ENCODE measurements at places on chromosomes 6 and 20.

DNA sequence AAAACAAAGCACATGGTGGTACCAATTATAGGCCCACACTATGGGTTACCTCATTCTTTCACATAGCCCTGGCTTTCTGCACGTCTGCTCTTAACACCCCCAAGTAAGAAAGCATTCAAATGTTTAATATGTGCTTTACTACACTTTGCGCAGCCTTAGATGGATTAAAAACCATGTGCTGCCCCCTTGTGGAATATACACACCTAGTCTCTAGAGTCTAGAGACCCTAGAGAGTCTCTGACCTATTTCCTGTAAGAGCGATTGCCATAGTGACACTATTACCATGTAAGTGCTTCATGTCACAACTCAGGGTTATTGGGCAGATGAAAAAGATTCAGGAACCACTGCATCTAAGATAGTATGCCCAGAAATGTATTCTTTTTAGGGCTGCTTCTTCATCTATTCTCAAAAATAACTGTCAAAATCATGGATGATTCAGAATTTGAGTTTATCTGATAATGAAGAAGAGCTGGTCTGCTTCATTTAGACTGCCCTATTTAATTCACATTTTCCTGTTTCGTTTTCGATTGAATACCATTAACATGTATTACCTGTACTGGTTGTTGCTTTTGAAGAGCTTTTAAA lies 186.3 kb downstream of the ADGB start:
- peak; percentile 41 for DNase-seq

GRCh38 chr6:144334150-144334708 lies 49.1 kb downstream of the UTRN start:
- DNase-seq, result no peak

GRCh38 chr6:108078191-108078590 lies 3.6 kb upstream of the OSTM1 start:
- no peak for DNase-seq

GRCh38 chr6:15460110-15460727 lies 202.6 kb downstream of the DTNBP1 start:
- DNase-seq, result no peak

DNA sequence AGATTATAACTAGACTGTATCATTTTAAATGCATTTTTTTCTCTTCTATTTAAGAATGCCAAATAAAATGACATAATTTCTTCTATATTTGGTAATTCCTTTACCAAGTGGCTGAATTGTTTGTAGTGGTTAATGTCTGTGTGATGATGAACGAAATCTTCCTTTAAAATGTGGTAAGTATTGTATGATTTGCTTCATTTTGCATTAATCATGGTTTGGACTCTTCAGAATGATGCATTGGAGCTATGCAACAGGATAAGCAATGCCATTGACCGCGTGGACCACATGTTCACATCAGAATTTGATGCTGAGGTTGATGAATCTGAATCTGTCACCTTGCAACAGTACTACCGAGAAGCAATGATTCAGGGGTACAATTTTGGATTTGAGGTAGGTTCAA lies 99.6 kb downstream of the MAP3K4 start:
- no peak for DNase-seq

GRCh38 chr6:17884498-17885478 lies 102.6 kb downstream of the KIF13A start:
- DNase-seq, result peak; percentile 19

GRCh38 chr6:38057994-38058393 lies 238.5 kb downstream of the ZFAND3 start:
- peak; percentile 78 for DNase-seq

DNA sequence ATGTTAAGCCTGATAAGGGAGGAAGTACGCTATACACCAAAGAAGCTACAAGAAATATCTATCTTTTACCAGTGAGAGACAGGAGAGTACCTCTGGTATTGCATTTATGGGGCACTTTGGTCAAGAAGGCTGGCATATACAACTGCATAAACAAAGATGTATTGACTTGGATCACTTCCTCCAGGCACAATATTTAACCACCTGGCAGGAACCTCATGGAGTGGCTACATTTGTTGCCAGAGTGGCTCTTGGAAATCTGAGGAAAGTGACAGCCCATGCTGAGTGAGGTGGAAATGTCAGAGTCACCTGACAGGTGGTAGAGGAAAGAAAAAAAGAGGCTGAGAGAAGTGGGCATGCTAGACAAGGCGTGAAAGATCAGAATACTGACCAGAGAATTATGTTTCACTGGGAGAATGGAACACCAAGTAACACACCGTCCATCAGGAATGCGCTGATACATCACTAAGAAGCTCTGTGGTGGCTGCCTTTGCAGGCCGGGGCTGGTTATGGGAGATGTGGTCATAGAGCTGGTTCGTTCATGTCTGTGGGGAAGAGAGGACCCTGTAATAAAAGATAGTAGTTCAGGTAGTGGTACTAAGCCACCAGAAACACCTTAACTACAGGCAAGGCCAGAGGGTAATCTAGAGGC lies 61.4 kb upstream of the UFL1 start:
- no peak for DNase-seq

DNA sequence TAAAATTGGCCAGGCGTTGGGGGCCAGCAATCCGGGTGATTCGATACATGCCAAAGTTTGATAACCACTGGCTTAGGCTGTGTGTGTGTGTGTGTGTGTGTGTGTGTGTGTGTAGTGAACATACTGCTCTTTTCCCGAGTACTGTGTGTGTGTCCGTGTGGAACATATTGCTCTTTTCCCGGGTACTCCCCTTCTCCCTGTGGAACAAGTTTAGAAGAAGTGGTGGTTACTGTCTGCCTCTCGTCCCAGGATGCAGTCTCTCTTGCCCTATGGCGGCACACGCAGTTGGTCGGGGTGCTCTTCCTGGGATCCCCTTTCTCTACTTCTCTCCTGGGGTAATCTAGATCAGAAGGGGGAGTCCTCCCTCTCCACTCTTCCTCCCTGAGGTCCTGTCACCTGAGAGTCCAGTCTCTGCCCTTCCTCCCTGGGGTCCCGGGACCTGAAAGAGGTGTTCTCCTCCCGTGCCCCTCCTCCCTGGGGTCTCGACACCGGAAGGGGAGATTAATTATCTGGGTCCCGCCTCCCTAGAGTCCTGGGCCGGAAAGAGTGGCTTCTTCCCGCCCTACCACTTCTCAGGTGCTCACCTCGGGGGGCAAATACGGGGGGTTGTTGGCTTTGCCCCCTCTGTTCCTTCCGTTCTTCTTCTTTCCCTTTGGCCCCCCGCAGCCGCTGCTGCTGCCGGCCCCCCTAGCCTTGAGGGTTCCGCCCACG lies 516 bp downstream of the GTPBP2 start:
- DNase-seq, result peak; percentile 34

- peak; percentile 16 for DNase-seq
These were observed 20.4 kb downstream of the VNN1 start for GRCh38 chr6:132693478-132693877.

- DNase-seq, result no peak
These were observed 24.4 kb upstream of the BNIP5 start for GRCh38 chr6:36361071-36361470.

- peak; percentile 73 for DNase-seq
These were observed 4.3 kb downstream of the GABBR1 start for GRCh38 chr6:29628419-29629281.

GRCh38 chr20:43835944-43836508 lies 78.6 kb upstream of the TOX2 start:
- DNase-seq, result no peak

GRCh38 chr6:79094938-79095337 lies 16.9 kb upstream of the PHIP start:
- no peak for DNase-seq

GRCh38 chr6:19121521-19121920 lies 715.6 kb upstream of the ID4 start:
- no peak for DNase-seq

GRCh38 chr6:25022140-25022553 lies 86.4 kb upstream of the RIPOR2 start:
- peak; percentile 77 for DNase-seq

DNA sequence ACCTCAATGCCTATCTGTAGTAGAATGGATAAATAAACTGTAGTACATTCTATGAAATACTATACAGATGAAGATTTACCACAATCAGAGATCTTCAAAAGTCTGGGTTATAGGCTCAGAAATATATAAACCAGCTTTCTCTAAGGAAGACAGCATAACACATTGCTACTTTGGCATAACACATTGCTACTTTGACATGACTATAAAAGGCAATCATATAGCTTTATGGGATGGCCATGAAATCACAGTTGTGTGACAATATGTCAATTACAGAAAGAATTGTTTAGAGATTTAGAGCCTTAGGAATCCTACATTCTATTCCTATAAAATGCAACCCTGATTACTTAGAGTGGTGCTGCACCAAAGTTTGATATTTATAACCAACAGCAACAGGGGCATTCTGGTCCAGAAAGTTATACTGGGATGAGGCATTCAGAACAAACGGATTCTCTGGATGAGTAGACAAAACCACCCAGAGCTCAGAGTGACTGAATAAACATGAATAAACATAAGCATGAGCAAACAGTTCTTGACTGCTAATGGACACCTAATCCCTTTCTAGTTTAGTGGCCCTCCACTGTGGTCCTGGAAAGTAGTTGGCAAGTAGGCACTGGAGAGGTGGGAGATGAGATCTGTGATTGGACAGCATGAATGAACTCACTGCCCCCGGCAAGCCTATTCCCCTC lies 12.0 kb downstream of the TTI1 start:
- DNase-seq, result peak; percentile 53

DNA sequence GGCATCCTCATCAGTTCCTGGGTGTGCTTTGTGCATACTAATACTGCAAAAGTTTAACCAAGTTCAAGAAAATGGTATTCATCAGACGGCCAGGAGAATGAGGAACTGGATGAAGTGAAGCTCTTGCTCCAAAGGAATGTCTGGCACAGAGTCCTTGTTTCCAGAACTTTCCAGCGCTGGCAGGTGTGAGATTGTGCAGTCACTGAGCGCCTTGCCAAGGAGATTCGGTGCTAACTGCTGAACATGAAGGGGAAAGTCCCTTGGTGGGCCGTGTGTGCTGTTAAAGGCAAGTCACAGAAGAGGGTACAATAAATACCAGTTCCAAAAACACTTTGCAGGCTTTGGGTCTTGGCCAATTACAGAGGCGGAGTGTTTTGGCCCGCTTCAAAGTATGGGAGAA lies 262.3 kb upstream of the SOX4 start:
- DNase-seq, result no peak

DNA sequence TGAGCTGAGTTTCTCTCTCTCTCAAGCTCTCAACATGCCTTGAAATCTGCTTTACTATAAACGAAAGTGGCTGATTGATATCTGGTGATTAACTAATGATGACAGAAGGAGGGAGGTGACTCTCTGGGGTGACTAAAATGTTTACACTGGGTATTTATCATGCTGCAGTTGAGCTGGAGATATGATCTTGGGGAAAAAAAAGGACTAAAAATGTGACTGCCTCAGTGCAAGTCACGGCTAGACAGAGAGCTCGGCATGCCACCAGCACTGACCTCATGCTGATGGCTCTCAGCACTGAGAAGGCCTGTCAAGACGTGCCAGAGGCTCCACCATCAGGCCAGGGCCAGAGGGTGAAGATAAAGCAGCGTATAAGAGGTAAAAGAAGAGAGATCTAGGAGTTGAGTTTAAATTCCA lies 103.1 kb upstream of the SPACA1 start:
- DNase-seq, result peak; percentile 36

DNA sequence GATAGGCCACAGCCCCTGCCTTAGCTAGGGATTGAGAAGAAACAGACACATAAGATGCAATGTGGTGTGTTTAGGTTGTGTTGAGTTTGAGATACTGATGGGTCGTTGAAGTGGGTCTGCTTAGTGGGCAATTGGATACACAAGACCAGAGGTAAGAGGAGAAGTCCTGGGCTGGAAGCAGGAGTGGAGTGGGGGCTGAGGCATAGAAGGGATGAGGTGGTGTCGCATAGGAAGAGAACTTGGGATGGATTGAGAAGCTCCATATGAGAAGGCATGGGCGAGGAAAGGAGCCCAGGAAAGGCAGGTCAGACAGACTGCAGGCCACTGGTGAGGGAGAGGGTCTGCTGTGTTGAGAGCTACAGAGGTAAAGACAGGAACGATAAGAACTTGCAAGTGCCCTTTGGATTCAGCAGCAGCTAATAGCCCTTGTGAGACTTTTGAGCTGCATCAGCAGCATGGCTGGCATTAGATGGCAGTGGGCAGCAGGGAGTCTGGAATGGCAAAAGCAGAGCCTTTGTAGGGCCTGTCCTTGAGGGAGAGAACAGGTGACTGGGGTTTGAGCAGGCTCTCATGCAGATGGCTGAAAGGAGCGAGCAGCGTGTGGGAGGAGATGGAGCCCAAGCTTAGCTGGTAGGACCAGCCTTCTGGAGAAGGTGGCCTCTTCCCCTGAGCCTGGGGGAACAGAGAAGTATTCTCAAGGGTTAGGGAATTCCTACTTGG lies 33.2 kb downstream of the PLCG1 start:
- no peak for DNase-seq

GRCh38 chr6:111399626-111400025 lies 83.4 kb downstream of the REV3L start:
- DNase-seq, result no peak

DNA sequence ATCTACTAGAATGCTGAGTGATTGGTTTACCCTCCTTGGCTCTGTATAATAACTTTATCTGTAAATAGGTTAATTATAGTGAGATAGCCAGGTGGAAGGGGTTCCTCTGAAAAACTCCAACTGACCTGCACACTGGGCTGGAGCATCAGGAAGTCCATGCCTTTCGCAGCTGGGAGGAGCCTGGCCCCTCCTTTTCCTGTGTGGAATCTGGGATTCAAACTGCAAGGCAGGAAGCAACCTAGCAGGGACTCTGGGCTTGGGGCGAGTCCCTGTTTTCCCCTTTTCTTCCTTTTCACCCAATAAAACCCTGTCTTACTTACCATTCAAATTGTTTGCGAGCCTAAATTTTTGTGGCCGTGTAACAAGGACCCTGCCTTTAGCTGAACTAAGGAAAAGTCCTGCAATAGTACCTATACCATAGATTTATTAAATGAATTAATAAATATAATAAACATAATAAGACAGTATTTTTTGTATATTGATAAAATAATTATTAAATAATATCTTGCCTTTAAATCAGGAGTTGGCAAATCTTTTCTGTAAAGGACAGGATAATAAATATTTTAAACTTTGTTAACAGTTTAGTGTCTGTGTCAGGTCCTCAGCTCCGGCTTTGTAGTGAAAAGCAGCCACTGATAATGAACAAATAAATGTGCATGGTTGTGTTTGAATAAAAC lies 406.2 kb upstream of the MMS22L start:
- DNase-seq, result no peak

DNA sequence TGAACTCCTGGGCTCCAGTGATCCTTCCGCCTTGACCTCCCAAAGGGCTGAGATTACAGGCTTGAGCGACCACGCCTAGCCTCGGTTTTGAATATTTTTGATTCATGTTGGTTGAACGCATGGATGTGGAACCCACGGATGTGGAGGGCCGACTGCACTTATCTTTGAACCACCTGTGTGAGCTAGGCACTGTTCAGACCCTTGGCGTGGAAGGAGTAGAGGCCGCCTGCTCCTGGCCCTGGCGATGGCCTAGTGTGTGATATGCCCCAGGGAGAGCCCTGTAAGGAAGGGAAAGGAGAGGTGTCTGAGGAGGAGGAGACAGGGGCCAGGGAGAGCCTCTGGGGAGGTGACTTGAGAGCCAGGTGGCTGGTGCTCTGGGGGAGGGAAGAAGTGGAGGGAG lies 64.3 kb downstream of the BCAS4 start:
- no peak for DNase-seq

Measured in IMR-90 (cell line).